Cerebellar nuclear complex (tissue), 1 donor: ENCODE measurements at places on chromosomes 7 and 10.

- DNase-seq, result no peak
Measured at GRCh38 chr7:115478426-115478825, 552.1 kb downstream of the TFEC start.

DNA sequence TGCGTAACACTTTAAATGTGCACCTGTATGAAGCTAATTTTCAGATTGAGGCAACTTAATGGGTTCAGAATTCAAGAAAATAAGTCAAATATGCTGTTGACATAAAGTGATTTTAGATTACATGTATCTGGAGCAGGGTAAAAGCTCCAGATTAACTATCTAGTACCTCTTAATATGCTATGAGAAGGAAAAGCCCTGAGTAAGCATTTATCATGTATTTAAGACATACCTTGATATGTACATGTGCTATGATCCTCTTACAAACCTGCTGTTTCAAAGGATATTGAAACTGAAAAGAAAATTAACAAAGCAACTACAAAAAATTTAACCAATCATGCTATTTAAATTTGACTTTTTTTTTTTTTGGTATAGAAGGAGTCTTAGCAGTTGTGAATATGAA lies 4.5 kb downstream of the SPAG6 start:
- no peak for DNase-seq

GRCh38 chr10:133032231-133032630 lies 55.5 kb upstream of the ADGRA1 start:
- no peak for DNase-seq

DNA sequence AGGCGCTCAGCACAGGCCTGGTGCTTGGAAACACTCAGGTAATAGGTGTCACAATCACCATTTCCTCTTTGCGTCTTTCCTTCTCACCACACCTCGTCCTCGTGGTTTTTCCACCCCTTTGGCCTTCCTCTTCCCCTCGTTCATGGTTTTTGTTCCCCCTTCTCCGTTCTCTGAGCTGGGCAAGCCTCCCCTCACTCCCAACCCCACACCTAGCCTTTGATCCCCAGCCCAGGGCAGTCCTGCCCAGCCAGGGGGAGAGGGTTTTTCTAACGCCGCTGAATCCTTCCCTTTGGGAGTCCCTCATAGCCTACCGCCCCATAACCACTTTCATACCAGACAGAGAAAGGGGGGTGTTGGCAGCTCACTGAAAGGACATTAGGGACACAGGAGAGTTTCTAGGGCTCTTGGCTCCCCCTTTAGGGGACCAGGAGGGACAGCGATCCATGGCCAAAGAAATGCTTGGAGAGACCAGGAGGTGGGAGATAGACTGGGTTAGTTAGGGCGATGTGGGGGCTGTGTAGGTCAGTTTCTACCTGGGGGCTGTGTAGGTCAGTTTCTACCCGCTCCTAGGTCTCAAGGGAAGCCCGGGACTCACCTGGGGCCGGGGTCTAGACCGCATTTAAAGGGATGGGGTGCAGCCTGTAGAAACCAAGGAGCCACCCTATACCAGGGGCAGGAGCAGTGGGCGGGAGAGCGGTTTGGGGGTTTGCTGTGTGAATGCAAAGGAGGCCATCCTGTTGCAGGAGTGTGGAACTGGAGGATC lies 1.4 kb downstream of the EPHB4 start:
- no peak for DNase-seq

DNA sequence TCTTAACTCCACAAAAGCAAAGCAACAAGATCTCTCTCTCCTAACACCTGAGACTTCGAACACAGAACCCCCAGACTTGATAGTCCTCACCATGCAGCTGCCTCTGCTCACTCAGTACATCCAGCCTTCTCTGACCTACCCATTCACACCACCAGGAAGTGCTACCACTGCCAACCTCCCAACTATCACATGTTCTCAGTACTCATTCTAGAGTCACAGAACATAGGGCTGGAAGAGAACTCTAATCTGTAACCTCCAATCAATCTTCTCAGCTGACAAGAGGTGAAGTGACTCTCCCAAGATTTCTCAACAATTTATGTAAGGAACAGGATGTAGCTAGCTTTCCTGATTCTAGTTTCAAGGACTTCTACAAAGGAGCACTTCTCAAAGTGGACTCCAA lies 3.8 kb downstream of the NUDCD3 start:
- no peak for DNase-seq

DNA sequence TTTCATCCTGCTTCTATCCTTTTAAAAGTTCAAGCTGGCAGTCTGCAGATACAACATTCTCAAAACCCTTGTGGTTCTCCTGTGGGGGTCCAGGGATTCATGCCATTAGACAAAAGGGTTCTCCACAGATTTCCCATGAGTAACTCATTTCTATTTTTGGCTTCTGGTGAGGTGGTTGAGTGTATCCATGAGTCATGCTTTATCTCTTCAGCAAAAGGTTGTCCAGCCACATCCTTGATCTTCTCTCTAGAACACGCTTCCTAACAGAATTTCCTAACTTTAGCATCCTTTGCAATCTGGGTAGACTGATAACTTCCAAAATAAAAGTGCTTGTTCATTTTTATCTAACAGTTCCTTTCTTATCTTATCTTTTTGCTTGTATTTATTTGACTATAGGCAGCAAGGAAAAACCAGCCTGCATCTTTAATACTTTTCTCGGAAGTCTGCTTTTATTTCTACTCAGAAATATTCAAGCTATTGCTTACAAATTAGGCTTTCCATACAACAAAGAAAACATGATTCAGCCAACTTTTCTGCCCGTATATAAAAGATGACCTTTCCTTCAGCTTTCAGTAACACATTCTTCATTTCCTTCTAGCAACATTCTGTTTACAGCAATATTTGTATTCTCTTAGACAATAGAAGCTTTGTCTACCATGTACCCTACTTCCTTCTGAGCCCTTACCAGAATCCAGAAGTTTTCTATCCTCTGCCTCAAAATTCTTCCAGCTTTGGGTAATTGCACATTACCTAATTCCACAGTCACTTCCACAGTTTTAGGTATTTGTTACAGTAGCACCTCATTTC lies 79.3 kb upstream of the IL6 start:
- DNase-seq, result no peak

GRCh38 chr7:140383954-140384713 lies 14.2 kb downstream of the SLC37A3 start:
- DNase-seq, result no peak

GRCh38 chr7:129468087-129468486 lies 33.9 kb downstream of the STRIP2 start:
- DNase-seq, result no peak

DNA sequence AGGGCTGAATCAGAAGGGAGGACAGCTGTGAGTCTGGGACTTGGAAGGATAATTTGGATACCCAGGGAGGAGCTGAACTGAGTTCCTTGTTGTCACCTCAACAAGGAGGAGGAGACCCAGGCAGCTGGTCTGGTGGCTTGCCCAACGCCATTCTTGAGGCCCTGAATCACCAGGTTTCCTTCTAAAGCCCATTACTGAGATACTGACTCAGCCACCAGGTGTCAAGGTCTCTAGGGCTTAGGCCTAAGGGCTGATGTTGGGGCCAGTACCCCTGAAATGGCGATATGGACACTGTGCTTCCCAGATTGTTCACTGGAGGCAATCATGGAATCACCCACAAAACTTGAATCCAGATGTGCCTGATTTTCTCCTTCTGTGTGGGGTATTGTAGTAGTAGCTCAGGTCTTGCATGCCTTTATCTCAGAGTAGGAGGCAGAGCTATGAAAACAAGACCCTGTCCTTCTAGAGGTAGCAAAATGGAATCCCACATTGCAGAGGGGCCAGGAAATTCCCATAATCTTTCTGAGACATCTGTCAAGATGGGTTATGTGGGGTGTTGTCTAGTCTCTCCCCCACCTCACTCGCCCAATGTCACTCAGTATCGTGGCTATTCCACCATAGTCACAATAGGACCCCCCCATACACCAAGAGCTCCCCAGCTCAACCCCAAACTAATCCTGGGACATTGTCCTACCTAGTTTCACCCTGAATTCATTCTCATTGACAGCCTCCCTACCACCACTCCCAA lies 1.8 kb upstream of the ATG9B start:
- no peak for DNase-seq

DNA sequence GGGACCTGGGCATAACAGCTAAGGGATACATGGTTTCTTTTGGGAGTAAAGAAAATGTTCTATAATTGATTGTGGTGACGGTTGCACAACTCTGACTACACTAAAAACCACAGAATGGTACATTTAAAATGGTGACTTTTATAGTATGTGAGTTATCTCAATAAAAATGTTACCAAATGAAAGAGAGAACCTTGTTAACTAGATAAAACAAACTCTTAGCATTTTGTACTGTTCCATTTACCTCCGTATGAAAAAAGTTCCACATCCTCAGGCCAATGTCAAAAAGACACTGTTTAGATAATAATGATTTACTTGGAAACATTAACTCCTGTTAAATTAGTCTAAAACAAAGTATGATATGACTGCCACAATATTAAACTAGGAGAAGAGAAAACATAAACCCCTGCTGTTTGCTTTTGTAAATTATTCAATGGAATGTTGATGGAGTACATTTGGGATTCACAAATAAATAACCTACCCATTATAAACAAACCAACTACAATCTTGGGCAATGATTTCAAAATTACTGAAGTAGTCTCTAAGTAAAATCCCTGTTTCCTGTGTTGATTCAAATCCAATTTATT lies 60.7 kb downstream of the SMURF1 start:
- DNase-seq, result no peak
